ENCODE measurements at places on chromosomes 5 and 9.

DNA sequence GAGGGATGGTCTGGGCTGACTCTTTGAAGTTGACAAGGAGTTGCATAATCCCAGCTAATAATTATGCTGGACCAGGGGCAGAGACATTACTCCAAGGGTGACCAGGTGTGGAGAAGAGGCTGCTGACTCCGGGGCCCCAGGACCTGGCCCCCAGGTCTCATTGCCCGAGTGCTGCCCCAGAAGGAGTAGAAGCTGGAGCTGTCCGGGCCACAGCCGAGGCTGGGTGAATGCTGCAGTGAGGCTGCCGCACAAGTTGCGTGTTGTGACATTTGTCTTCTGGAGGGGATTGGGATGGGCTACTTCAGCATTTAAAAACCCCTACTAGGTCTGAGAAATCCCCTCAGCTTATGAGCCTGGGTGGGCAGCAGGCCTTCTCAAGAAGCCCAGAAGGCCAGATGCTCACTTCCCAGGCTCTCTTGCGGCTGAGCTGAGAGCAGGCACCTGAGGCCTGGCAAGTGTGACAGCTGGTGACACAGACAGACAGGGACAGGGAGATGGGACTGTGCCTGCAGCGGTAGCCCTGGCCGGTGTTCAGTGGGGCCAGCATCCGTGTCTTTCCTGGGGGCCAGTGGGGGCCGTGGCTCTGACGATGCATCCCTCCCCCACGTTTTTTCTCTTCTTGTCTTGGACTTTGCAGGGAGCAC lies 122.8 kb downstream of the KCNIP1 start:
- no peak for DNase-seq

- no peak for DNase-seq
Measured at GRCh38 chr9:135309763-135310125, 169.8 kb upstream of the PPP1R26 start.

DNA sequence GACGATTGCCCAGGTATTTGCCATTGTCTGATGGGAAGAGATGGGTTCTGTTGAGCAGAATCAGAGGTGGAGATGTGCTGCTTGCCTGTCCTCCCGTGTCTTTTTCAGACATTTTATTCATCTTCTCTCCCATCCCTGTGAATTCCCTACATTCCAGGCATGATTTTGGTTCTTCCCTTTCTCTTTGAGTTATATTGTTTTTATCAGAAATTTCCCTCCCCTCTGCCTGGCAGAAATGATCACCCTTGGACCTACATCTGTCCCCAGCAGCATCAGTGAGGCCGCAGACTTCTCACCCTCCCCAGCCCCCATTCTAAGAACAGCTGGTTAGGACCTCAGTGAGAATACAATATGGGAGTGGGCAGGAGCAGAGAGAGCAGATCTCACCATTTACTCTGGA lies 640.2 kb downstream of the CCDC171 start:
- DNase-seq: no peak

GRCh38 chr9:105299190-105299854 lies 54.9 kb downstream of the SLC44A1 start:
- DNase-seq: peak; percentile 30

GRCh38 chr9:2723376-2724065 lies 6.2 kb downstream of the KCNV2 start:
- DNase-seq: no peak

- DNase-seq: no peak
Measured at GRCh38 chr9:86389628-86390027, 35.4 kb upstream of the TUT7 start.

DNA sequence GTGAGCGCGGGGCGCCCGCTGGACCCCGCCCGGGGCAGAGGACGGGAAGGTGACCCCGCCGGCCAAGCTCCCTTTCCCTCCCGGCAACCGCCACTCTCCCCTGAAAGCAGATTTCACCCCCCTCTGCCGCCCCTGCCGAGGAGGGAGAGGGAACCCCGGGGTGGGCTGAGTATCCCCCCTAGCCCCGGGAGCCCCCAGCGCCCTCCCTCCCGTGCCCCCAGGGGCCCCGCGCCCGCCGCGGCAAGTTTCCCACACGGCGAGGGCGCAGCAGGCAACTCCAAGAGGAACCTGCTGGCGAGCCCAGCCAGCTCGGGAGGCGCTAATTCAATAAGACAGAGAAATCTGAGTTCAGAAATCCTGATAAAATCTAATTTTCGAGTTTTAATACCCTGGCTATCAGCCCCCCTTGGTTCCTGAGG lies 1.6 kb downstream of the NTNG2 start:
- no peak for DNase-seq

DNA sequence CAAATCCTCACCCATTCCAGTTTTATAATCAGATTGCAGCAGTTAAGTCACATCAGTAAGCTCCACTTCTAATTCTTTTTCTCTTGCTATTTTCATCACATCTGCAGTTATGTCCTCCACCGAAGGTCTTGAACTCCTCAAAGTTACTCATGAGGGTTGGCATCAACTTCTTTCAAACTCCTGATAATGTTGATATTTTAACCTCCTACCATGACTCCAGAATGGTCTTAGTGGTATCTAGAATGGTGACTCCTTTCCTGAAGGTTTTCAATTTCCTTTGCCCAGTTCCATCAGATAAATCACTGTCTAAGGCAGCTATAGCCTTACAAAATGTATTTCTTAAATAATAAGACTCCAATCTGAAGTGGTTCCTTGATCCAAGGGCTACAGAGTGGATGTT lies 53.8 kb upstream of the EDIL3 start:
- no peak for DNase-seq

DNA sequence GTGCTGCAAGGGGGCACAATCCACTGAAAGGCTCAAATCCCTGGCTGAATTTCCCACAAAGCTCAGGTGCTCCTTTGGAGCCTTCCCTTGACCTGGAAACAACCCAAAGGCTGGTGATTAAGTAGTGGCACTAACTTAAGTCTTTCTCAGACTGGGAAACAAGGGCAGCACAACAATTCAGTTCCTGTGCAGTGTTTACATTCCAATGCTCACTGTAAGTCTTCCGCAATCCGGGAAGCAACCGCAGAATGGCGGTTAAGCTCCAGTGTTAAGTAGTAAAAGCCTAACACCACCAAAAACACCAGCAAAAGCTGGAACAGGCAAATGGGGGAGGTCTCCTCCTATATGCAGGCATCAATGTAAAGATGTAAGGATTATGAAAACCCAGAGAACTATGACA lies 117.2 kb downstream of the TRPM3 start:
- no peak for DNase-seq

GRCh38 chr5:134647750-134648424 lies 698 bp upstream of the SEC24A start:
- DNase-seq: peak; percentile 54

GRCh38 chr9:135035781-135036760 lies 51.4 kb upstream of the OLFM1 start:
- DNase-seq: no peak

GRCh38 chr5:9337928-9338595 lies 207.8 kb downstream of the SEMA5A start:
- DNase-seq: no peak

- DNase-seq: no peak
Measured at GRCh38 chr5:79971156-79971555, 19.9 kb downstream of the MTX3 start.

DNA sequence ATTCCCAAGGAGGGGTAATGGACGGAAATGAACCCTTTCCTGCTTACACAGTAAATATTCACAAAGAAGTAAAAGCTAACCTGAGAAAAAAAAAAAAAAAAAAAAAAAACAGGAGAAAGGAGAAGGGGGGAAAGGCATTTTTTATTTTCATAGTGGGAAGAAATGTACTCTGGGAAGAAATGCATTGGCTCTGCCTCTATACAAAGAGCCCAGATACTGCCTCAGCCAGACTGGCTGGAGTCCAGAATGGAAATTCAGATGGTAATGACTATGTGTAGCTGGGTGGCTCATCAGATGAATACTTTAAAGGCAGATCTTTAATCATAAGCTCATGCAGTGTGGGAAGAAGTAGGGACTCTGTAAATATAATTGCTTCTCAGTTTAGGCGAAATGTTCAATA lies 124.9 kb upstream of the ZNF608 start:
- no peak for DNase-seq
